ENCODE measurements at places on chromosomes 12 and 14.
A peak's percentile ranks its signal among the peaks of the same experiment; 100 is the strongest.

GRCh38 chr12:1318327-1319031, 275.9 kb downstream of the FBXL14 start:
- peak; percentile 21 for DNase-seq

DNA sequence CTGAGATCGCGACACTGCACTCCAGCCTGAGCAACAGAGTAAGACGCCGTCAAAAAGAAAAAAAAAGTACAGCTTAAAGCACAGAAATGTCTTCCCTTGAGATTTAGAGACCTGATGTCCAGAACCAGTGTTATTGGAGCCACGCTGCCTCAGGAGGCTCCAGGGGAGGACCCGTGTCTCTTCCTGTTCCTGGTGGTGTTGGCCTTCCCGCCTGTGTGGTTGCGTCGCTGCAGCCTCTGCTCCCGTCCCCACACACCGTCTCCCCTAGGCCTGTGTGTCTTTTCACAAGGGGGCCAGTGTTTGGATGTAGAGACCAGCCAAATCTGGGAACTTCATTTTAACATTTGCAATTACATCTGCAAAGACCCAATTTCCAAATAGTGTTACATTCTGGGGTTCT, 8.6 kb upstream of the FBRSL1 start:
- DNase-seq = no peak

DNA sequence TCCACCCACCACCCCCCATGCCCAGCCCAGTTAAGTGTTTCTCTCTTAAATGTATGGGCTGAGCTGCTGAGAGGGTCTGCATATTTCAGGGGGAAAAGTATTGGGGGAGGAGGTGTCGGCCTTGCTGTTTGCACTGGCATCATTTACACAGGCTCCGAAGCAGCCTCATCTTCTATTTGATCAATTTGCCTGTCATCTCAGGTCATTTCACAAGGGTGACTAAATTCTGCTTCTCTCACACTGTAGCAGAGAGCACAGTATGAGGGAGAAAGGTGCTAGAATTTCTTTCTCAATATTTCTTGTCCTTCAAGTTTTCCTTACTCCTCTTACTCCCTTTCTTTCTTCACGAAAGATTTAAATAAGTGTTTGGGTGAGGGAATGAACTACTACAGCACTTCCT, 135.9 kb downstream of the AACS start:
- DNase-seq = no peak

GRCh38 chr14:76947078-76947837, 81.2 kb downstream of the IRF2BPL start:
- peak; percentile 44 for DNase-seq

- DNase-seq = no peak
Measured at GRCh38 chr12:25623816-25624215, 70.7 kb upstream of the LMNTD1 start.

DNA sequence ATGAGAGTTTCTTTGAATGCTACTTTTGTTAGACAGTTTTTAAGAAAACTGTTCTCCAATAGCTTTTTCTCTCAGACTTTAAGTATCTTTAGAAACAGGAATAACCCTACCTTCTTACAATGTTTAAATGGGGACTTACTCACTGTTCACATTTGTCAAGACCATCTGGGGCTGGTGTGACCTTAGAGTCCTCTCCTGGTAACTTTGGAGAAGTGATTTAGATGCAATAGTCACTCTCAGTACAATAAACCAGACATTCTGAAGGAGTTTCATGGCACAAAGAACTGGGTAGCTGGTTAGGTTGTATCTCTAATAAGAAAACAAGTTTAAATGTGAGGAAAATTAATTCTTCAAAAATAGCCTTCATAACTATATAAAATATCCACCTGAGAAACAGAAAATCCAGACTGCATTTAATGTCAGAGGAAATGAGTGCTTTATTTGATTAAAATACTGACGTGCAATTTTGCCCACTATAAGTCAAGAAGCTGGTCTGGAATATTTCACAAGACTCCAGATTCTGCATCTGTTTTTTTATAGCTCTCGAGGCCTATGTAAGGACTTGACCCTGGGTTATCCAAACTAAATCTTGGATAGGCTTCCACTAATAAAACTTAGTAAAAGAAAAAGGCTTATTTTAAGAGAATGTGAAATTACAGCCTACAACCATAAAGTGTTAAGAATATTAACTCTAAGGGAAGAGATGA, 108.7 kb downstream of the PTGER2 start:
- DNase-seq = no peak

GRCh38 chr12:124663206-124663605, 95.8 kb upstream of the NCOR2 start:
- DNase-seq = no peak

DNA sequence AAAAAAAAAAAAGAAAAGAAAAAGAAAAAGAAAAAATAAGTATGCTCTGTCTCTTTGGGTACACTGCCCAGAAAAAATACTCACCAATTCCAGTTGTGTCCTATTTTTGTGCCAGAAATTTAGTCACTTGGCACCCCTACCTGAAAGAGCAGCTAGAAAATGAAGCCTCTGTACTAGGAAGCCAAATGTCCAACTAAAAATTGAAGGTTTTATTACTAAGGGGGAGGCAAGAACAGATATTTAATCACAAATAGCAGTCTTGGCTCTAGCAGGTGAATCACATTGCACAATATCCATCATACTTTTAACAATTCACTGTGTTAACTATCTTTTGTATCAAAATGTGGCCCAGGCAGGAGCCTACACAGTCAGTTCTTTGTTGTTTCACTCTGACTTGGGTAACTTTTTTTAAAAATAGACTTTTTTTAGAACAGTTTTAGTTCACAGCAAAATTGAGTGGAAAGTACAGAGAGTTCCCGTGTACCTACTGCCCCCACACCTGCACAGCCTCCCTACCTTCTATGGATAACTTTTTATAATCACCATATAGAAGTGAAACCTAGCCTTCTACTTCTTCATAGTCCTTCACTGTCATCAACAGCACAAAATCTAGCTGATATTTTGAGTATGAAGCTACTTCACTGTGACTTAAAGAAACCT, 87.1 kb upstream of the ATF7IP start:
- DNase-seq = no peak

GRCh38 chr14:82779301-82779700, 1245.6 kb upstream of the SEL1L start:
- DNase-seq = no peak

DNA sequence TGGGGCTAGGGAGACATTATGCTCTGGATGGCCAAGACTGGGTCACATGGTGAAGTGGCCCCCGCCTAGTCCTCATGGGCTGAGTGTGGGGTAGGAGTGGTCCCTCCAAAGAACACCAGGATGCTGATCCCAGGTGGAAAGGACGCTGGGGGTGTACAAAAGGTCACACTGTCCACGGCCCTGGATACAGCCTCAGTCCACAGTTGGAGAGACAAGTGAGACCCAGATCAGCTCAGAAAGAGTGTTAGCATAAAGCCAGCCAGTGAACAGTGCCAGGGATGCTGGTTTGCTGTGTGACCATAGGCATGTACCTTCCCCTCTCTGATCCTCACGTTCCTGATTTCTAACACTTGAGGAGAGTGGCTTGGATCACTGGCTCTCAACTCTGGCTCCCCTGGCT, 13.4 kb upstream of the OAS2 start:
- DNase-seq = no peak

- DNase-seq = no peak
Measured at GRCh38 chr14:90599339-90599738, 202.5 kb downstream of the CALM1 start.

DNA sequence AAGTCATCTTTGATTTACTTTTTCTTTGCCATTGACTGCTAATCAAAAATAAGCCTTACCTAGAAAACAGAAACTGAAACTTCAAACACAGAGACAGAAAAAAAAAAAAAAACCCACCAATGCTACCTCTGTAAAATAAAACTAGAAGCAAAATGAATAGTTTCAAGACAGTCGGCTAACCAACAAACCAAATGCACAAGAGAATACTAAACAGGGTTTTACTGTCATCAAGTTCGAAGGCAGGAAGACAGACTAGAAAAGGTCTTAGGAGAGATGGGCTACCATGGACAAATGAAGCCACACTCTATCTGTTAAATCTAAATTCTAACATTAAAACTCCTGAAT, 59.5 kb downstream of the SEL1L start:
- DNase-seq = no peak

DNA sequence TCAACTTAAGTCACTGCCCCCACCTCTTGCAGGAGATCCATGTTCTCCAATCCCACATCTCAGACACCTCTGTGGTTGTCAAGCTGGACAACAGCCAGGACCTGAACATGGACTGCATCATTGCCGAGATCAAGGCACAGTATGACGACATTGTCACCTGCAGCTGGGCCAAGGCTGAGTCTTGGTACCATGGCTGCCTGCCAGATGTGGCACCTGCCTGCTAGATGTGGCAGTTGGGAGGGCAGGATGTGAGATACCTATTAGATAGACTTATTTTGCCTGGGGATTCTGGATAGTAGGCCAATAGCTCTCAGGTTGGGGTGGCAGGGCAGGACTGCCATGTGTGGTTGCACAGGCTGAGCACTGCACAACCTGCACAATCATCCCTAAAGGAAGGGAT, 7.9 kb upstream of the KRT86 start:
- DNase-seq = no peak

GRCh38 chr14:60420050-60420449, 65.8 kb downstream of the C14orf39 start:
- DNase-seq = no peak

DNA sequence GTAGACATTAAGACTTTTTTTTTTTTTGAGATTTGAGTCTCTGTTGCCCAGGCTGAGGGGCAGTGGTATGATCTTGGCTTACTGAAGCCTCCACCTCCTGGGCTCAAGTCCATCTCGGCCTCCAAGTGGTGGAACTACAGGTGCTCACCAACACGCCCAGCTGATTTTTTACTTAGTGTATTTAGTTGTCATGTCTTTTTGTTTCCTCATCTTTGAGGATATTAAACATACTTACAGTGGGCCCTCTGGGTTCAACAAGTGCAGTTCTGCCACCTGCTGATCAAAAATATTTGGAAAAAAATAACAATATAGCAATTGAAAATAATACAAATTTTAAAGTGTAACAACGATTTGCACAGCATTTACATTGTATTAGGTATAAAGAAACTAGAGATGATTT, 4.4 kb upstream of the B4GALNT1 start:
- DNase-seq = no peak
